GM03348 (cell line): ENCODE measurements at places on chromosomes 12 and 14.

DNA sequence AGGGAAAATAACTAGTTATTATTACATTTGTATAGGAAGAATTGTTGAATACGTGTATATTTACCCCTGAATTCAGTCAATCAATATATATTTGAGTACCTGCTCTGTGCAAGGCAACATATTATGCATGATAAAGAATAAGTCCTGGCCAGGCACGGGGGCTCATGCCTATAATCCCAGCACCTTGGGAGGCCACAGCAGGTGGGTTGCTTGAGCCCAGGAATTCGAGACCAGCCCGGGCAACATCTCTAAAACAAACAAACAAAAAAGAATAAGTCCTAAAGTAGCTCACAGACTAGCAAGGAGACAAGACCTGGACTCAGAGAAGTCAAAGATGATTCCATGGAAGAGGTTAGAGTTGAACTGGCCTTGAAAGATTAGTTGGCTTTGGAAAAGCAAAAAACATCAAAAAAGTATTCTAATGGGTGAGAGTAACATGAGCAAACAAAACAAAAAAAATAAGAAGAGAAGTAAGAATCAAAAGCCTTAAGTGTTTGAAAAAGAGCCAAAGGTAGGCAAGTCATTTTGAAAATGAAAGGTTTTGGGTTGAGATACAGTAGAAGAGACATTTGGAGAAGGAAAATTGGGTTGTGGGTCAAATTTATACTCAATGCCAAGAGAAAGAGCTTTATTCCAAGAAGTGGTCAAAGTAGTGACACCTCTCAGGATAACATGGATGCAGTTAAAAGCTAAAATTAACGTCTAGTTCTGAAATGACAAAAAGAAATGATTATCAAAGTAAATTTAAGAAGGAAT is 115.2 kb upstream of the BCAT1 start:
- no peak for DNase-seq

GRCh38 chr14:71698027-71698426 is 234.2 kb upstream of the RGS6 start:
- no peak for DNase-seq

DNA sequence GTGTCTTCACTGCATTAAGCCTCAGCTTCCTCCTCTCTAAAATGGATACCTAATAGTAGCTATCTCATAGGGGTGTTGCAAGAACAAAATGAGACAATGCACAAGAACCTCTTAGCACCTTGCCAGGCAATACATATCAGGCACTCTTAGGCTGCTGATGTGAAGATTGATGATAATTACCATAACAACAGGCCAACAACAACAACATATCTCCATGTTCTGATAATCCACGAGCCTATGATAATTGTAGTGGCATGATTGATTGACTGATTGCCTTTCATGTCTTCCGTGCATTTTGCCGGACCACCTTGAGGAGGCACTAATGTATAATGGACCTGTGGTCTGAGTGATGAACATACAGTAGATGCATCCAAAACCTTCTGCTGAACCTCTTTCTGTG is 50.7 kb upstream of the WSCD2 start:
- no peak for DNase-seq

DNA sequence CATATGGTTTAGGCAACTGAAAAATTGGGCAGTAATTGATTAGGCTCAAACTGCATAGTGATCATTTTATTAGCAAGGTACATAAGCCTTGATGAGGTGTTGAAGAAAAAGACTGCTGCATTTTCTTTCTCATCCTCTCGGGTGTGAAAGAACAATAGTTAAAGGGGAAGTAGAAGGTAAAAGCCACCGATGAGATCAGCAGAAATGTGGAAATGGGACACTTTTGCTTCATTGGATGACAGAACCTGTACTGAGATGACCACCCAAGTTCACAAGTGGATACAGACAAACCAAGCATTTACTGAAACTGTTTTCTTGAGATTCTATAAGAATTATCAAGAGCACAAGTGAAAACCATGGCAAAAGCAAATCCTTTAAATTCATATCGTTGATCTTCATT is 184.0 kb downstream of the TMX1 start:
- no peak for DNase-seq

- DNase-seq, result no peak
These were observed 49.7 kb downstream of the MARK3 start for GRCh38 chr14:103434868-103435442.

GRCh38 chr12:46725332-46725731 is 100.5 kb downstream of the SLC38A4 start:
- no peak for DNase-seq

- DNase-seq, result peak; percentile 86
These were observed 3.7 kb downstream of the UNC119B start for GRCh38 chr12:120713861-120714482.

GRCh38 chr14:87784386-87784785 is 208.6 kb downstream of the GALC start:
- no peak for DNase-seq

DNA sequence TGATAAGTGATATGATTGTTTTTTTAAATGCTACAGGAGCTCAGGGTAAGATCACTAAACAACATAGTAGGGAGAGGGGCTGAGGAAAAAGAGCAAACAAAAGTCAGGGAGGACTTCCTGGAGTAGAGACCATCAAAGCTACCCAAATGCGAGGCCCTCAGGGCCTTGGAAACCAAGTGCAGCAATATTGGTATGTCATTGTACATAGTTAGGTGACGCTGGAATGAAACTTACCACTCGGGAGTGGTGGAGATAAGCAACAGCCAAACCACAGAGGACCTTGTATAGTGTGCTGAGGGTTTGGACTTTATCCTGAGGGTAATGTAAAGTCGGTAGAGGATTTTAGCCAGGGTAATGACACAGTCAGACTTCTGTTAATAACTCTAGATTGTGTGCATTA is 13.8 kb downstream of the KITLG start:
- DNase-seq, result no peak

GRCh38 chr12:958588-959123 is 9.2 kb upstream of the RAD52 start:
- DNase-seq, result no peak

DNA sequence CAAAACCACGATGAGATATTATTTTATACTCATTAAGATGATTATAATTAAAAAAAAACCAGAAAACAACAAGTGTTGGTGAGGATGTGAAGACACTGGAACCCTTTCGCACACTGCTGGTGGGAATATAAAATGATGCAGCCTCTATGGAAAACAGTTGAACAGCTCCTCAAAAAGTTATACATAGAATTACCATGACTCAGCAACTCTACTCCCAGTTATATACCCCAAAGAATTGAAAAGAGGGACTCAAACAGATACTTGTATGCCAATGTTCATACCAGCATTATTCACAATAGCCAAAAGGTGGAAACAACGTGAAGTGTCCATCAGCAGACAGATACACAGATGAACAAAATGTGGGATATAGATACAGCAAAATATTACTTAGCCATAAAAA is 53.1 kb downstream of the TAOK3 start:
- no peak for DNase-seq

DNA sequence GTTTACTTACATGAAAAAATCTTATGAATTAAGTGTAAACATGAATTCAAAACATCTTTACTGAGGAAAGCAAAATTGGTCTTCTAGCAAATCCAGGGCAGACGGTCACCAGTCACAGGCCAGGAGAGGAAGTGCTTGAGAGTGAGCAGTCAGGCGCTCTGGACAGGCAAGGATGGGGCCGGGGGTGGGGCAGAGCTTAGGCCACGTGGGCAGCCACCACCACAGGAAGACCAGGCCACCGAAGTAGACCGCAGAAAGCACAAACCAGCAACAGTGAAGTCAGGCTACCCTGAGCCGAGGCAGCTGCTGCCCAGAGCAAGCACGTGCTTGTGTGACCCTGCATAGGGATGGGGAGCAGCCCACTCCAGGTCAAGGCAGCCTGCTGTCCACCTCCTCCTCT is 33.5 kb downstream of the SLC6A12 start:
- no peak for DNase-seq
